ENCODE measurements at places on chromosomes 3 and 15. TPM values are rescaled to one million over a fixed set of nuclear protein-coding genes. Genes with fewer than 3 reads are reported as not detected.

The RFTN1 gene
- 54.9 TPM for total RNA-seq

The LRRC15 gene
- 0.35 TPM for total RNA-seq

The MEX3B gene
- total RNA-seq: 1.0 TPM

The SRGAP3 gene
- 2.7 TPM for total RNA-seq

The ERC2 gene
- 1.1 TPM for total RNA-seq

The AAGAB gene
- 26.1 TPM for total RNA-seq

The NR2E3 gene
- total RNA-seq: not detected

The SCAANT1 gene
- total RNA-seq: not detected

The ADAMTS9 gene
- 273 TPM for total RNA-seq

The SLC6A11 gene
- not detected for total RNA-seq

The PIERCE2 gene
- 1.3 TPM for total RNA-seq

The MEGF11 gene
- total RNA-seq: not detected

The OR5K2 gene
- total RNA-seq: not detected

The BBX gene
- 43.4 TPM for total RNA-seq

The CPEB1 gene
- 2.5 TPM for total RNA-seq

The FBXL2 gene
- 4.9 TPM for total RNA-seq

The IGF2BP2 gene
- 9.0 TPM for total RNA-seq

The LRTM1 gene
- not detected for total RNA-seq

The CLDN16 gene
- total RNA-seq: not detected

The NOX5 gene
- total RNA-seq: 0.19 TPM

The KBTBD12 gene
- total RNA-seq: 0.10 TPM

The APBA2 gene
- 2.2 TPM for total RNA-seq

The PLOD2 gene
- total RNA-seq: 219 TPM

The RHOV gene
- total RNA-seq: not detected

The CASR gene
- not detected for total RNA-seq

The PLA2G4B gene
- 4.3 TPM for total RNA-seq

The DGKG gene
- total RNA-seq: 1.7 TPM

Data from mesenteric fat pad (tissue), 1 donor.